ENCODE measurements at places on chromosomes 6 and 20.

GRCh38 chr6:137490006-137490905 lies 3.9 kb downstream of the OLIG3 start:
- no peak for DNase-seq

- no peak for DNase-seq
Observed at GRCh38 chr20:32829311-32830005, 9.7 kb downstream of the MAPRE1 start.

- DNase-seq, result no peak
Observed at GRCh38 chr6:39876111-39876510, 58.2 kb downstream of the MOCS1 start.

DNA sequence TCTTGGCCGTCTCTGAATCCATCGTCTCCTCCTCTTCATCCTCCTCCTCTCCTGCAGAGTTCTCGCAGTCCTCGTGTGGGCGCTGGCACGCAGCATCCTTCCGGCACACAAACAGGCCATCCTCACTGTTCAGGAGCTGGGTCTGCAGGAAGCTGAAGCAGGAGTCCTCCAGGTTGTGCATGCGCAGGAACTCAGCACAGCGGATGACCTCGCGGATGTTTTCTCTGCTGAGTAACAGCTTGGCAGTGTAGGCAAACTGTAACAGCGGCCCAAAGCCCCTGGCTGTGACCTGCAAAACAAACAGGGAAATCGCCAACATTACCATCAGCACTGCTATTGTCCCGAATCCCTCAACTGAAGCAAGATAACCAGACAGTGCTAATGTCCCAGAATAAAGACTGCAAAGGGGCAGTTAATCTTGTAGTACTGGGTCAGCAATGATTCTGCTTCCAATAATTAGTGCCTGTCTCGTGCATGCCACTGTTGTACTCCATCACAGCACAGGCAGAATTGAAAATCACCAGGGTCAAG lies 57.4 kb downstream of the GJA10 start:
- DNase-seq, result no peak

DNA sequence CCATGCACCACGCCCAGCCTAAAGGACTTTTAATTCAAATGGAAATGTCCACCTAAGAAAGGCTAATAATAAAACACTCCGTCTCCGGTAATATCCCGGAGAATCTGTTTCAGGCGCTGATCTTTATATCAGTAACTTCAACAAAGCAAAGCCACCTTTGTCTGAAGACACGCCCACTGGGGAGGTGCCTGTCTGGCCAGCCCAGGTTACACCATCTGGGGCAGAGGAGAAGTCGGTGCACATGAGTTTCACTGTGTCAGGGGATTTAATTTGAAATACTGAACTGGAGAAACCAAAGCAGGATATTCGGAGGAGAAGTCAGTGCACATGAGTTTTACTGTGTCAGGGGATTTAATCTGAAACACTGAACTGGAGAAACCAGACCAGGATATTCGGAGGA lies 9.4 kb downstream of the SERPINB6 start:
- DNase-seq, result no peak

DNA sequence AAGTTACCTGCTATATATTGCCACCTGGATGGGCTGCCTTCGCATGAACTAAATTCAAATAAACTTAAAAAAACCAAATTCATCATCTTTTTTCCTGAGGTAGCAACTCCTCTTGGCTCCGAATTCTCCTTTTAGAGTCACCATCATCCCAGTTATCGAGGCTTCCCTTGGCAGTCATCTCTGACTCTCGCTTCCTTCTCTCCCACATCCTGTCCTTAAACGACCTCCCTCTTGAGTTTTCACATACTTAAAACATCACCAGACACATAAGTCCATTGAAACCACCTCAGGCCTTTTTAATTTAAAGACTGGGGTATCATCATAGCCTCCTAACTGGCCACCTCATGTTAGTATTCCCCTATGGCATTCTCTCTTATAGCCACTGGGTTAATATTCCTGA lies 296.1 kb upstream of the FLRT3 start:
- no peak for DNase-seq
